ENCODE measurements at places on chromosomes 6 and 20.

DNA sequence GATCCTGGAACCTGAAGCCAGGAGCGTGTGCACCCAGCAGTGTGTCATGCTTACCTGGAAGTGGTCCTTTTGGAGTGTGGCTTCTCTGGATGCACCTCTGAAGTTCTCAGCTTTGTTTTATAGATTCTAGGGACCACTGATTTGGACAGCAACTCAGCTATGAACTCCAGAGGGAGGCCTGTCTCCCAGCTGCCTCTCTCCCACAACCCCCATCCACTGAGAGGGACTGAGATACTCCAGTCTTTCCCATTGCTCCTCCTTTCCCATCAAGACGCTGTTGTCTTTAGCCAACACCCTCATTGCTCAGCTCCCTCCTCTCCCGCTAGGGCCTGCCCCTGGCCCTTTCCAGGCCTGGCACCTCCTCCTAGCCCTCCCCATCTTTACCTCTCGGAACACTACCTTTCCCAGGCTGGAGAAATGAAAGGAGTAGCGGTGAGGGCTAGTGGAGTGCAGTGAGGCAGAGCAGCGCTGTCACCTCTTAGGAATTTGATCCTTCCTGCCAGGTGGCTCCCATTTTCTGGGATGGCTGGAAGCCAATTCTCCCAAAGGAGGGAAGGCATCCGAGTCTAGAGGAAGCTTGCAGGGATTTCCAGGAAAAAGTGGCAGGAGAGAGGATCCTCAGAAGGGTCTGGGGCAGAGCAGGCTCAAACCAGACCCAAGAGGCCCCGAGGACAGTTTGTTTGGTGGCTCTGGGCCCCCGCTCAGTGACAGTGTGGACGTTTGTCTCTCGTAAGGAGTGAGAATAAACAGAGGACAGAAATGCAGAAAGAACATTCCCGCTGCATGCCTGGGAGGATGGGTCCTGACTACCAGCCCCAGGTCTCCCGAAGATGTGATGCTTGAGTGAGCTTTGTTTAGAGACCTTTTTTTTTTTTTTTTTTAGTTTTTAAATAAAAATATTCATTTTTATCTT, at the start of gene LRRN4:
TSS of gene LRRN4 (minus strand) at position 285 of the 913 bp plus-strand sequence. CDS start 1,261 bp downstream, outside the sequence.
- no peaks in the 10 kb centered on the region for H3K36me3 ChIP-seq
- DNase-seq: peak; percentile 83

DNA sequence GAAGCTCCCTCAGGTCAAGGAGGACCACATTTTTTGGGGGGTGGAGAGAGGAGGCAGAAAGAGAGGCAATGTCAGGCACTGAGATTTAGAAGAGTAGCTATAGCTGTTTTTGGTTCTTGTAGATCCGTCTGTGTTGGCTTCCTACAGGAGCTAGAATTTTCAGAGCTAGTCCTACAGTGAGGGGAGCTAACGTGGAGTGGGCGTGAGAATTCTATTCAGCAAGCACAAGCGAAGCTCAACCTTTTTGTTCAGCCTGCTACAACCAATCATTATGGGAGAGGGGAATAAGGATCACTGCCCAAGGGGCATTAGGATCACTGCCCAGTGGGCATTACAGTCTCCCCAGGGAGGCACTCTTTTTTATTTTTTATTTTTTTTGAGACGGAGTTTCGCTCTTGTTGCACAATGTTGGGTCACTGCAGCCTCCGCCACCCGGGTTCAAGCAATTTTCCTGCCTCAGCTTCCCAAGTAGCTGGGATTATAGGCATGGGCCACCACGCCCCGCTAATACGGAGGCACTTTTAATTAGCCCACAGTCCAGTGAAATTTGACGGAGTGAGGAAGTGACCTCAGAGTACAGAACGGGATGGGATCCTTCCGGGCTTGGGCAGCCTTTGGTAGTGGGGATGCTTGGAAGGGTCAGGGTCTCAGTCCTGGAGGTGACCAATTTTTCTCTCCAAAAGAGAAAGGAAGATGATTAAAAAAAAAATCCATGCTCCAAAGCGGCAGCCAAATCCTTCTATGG, 1.1 kb upstream of the PANK2 start:
- DNase-seq: peak; percentile 19
- no peaks in the 10 kb centered on the region for H3K27me3 ChIP-seq
- peaks cover 31% of the 10 kb centered on the region for H3K4me1 ChIP-seq
- peak overlapping the region; percentile 92 for H3K4me3 ChIP-seq
- no peaks in the 10 kb centered on the region for H3K36me3 ChIP-seq
- H3K27ac ChIP-seq: peak overlapping the region; percentile 87

GRCh38 chr6:88899569-88900316, 63.7 kb downstream of the RNGTT start:
- peak; percentile 62 for DNase-seq
- no peaks in the 10 kb centered on the region for H3K36me3 ChIP-seq
- H3K4me1 ChIP-seq: peaks cover 19% of the 10 kb centered on the region
- H3K27ac ChIP-seq: no peak overlapping the region
- H3K4me3 ChIP-seq: no peak overlapping the region

DNA sequence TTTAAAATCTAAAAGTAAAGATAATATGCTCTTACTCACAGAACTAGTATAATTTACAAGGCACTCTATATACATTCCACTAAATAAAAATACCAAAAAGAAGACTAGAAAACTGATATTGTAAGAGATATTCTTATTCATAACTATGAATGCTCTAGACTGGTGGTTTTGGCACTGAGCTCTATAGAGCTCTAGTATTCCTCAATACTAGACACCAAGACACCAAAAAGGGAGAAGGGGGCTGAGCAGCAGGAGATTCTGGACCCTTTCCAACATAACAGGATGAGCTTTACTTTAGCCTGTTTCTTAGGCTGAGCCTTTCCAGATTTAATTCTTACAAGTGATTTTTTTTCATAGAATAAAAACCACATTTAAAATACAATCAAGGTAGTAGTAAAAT, 173.6 kb downstream of the COL21A1 start:
- DNase-seq: no peak
- no peak overlapping the region for H3K4me3 ChIP-seq
- no peak overlapping the region for H3K27ac ChIP-seq
- no peaks in the 10 kb centered on the region for H3K4me1 ChIP-seq

GRCh38 chr6:161200610-161201370, 73.1 kb downstream of the AGPAT4 start:
- no peak overlapping the region for H3K27ac ChIP-seq
- no peaks in the 10 kb centered on the region for H3K36me3 ChIP-seq
- no peaks in the 10 kb centered on the region for H3K27me3 ChIP-seq
- H3K4me1 ChIP-seq: peaks cover 10% of the 10 kb centered on the region

DNA sequence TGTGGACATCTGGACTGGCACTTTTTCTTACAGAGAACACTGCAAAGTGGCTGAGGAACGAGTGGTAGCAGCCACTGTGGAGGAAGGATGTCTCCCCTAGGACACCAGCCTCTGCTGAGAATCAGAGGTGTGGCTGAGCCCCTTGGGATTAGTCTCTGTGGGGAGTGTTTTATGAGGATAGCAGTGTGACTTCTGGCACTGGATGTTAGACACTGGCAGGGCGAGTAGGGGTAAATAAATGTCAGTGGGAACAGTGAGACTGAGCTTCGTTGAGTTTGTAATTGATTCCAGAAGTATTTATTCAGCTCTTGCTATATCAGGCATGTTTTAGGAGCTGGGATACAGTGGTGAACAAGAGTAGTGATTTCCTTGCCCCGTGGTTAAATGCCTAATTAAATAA, 124.0 kb downstream of the JARID2 start:
- H3K36me3 ChIP-seq: peaks cover 12% of the 10 kb centered on the region
- DNase-seq: no peak
- peaks cover 95% of the 10 kb centered on the region for H3K4me1 ChIP-seq
- no peaks in the 10 kb centered on the region for H3K27me3 ChIP-seq
- H3K27ac ChIP-seq: no peak overlapping the region
- H3K4me3 ChIP-seq: no peak overlapping the region

DNA sequence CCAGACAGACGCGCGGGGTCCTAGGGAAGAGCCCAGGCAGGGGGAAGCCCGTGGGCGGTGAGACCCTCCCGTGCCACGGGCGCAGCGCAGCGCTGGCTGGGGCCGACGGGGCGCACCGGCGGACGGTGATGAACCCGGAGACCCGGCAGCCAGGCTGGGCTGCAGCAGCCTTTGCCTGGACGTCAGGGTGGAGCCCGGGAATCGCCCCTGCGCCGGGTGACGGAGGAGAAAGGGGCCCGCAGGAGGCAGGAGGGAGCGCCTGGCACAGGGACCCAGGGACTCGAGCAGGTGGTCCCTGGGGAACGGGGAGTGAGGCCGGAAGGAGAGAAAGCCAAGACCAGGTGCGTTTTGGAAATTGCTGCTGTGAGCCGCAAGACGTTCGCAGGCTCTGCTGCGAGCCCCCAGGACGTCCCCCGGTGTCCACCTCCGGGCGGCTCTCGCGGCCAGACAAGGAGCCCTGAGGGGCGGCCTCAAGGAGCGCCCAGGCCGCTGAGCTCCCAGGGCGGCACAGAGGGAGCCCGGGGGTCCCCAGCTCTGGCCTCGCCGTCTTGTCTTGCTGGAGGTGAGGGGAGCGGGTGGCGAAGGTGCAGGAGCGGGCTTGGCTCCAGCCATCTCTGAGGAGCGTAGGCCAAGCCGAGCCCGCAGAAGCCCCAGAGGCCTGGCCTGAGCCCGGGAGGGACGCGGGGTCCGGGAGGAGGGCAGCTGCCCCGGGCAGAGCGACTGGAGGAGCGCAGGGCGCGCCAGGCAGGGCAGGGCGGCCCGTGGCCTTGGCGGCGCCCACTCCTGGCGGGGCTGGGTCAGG, 191.2 kb upstream of the PDE10A start:
- H3K4me3 ChIP-seq: peak overlapping the region; percentile 71
- no peaks in the 10 kb centered on the region for H3K36me3 ChIP-seq
- peaks cover 5% of the 10 kb centered on the region for H3K4me1 ChIP-seq
- DNase-seq: peak; percentile 69
- no peak overlapping the region for H3K27ac ChIP-seq

GRCh38 chr6:133512410-133513016, 271.4 kb downstream of the EYA4 start:
- peak; percentile 68 for DNase-seq
- H3K27ac ChIP-seq: no peak overlapping the region
- H3K27me3 ChIP-seq: no peaks in the 10 kb centered on the region
- no peaks in the 10 kb centered on the region for H3K4me1 ChIP-seq

GRCh38 chr6:156660389-156660788, 116.8 kb upstream of the ARID1B start:
- no peak overlapping the region for H3K4me3 ChIP-seq
- no peak for DNase-seq
- H3K36me3 ChIP-seq: no peaks in the 10 kb centered on the region
- no peak overlapping the region for H3K27ac ChIP-seq
- H3K27me3 ChIP-seq: no peaks in the 10 kb centered on the region
- H3K4me1 ChIP-seq: peaks cover 6% of the 10 kb centered on the region

- H3K27me3 ChIP-seq: no peaks in the 10 kb centered on the region
- peaks cover 5% of the 10 kb centered on the region for H3K4me1 ChIP-seq
- no peak overlapping the region for H3K27ac ChIP-seq
- no peak overlapping the region for H3K4me3 ChIP-seq
These were observed 153.0 kb downstream of the SOBP start for GRCh38 chr6:107642861-107643328.

- no peaks in the 10 kb centered on the region for H3K27me3 ChIP-seq
- no peaks in the 10 kb centered on the region for H3K4me1 ChIP-seq
- DNase-seq: no peak
- H3K36me3 ChIP-seq: no peaks in the 10 kb centered on the region
- H3K27ac ChIP-seq: no peak overlapping the region
These were observed 74.1 kb upstream of the NAA20 start for GRCh38 chr20:19943061-19943521.

DNA sequence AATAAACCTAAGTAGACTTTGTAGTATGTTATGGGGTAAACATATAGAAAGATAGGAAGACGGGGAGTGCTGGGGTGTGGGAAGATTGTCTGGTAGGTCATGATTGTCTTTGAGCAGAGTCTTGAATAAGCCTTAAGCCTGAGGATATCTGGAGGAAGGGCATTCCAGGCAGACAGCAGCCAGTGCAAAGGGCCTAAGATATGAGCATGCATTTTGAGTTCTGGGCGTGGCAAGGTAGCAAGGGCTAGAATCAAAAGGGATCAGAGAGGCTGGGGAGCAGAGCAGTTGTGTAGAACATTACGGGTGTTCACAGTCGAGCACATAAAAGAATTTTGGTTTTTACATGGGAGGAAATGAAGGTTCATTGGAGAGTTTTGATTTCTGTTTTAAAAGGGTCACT, 14.3 kb downstream of the BICRAL start:
- no peaks in the 10 kb centered on the region for H3K36me3 ChIP-seq
- H3K4me1 ChIP-seq: peaks cover 10% of the 10 kb centered on the region
- no peaks in the 10 kb centered on the region for H3K27me3 ChIP-seq

DNA sequence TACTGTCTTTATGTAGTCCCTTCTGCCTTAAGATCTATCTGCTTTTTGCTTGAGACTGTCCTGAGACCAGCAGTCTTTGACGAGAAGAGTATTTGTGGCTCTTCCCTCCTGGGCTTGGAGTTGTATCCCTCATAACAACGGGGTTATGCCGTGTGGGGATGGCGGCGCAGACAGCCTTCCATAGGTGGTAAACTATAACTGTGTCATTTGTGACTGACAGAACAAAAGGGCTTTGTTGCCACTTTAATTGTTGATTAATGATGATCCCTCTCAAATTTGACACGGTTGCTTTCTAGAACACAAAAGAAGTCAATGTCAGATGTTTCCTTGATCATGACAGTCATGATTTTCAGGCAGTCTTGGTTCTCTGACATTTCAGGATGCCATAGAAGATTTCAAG, 196.6 kb downstream of the JARID2 start:
- H3K36me3 ChIP-seq: peaks cover 5% of the 10 kb centered on the region
- H3K27ac ChIP-seq: no peak overlapping the region
- H3K4me3 ChIP-seq: no peak overlapping the region
- H3K4me1 ChIP-seq: peaks cover 92% of the 10 kb centered on the region
- no peak for DNase-seq

DNA sequence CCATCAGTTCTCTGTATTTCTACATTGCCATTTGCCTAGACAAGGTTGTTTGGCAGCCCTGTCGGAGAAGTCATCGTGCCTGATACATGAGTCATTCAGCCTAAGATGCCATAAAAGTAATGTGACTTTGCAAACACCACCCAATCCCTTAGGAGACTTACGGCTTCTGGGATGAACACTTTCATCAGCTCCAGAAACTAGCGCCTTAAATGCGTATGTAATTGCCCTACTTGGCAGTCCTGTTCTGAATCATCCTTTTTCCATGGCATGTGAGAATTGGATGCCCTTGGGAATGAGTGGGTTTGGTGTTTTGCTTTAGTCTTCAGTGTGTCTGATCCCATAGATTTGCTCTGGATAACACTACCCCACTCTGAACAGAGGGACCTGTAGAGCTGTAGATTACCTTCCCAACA, 158.5 kb downstream of the SASH1 start:
- DNase-seq: no peak
- H3K27ac ChIP-seq: no peak overlapping the region
- H3K36me3 ChIP-seq: no peaks in the 10 kb centered on the region
- no peaks in the 10 kb centered on the region for H3K27me3 ChIP-seq
- H3K4me3 ChIP-seq: no peak overlapping the region

- no peaks in the 10 kb centered on the region for H3K36me3 ChIP-seq
- no peak overlapping the region for H3K27ac ChIP-seq
- H3K27me3 ChIP-seq: no peaks in the 10 kb centered on the region
- H3K4me1 ChIP-seq: no peaks in the 10 kb centered on the region
These were observed 223.3 kb downstream of the TMEM242 start for GRCh38 chr6:157099912-157100593.

- no peak overlapping the region for H3K4me3 ChIP-seq
- H3K4me1 ChIP-seq: peaks cover 6% of the 10 kb centered on the region
- no peak for DNase-seq
- H3K27ac ChIP-seq: no peak overlapping the region
These were observed 24.8 kb downstream of the SUN5 start for GRCh38 chr20:32979201-32979998.
